ENCODE measurements at places on chromosomes 3 and 15.

GRCh38 chr15:59313641-59314332 is 58.9 kb downstream of the MYO1E start:
- peak; percentile 36 for DNase-seq

- DNase-seq, result no peak
Measured at GRCh38 chr3:65500398-65501306, 538.1 kb downstream of the MAGI1 start.

- DNase-seq, result no peak
Measured at GRCh38 chr3:62178739-62179600, 194.4 kb downstream of the FEZF2 start.

DNA sequence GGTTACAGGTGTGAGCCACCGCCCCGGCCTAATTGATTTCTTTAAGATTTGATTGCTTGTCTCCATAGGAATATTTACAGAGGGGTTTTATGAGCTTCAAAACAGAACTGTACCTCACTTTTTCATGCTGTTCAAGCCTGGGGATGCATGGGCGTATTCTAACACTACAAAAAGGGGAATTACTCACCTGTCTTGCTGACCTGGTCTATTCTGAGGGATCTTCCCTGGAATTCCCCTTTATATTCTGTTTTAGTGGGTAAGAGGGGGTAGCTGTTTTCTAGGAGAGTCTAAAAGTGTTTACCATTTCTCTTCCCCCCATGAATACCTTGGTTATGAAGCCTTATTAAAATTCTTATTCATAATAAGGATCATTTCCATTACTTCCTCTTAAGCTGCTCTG is 48.1 kb downstream of the NME9 start:
- no peak for DNase-seq

GRCh38 chr3:177599326-177599725 is 402.0 kb upstream of the TBL1XR1 start:
- DNase-seq, result no peak

- no peak for DNase-seq
Measured at GRCh38 chr3:148923592-148923991, 58.5 kb downstream of the CPA3 start.

- no peak for DNase-seq
Measured at GRCh38 chr3:77460326-77460725, 420.4 kb downstream of the ROBO2 start.

GRCh38 chr3:123076496-123077418 is 9.9 kb downstream of the PDIA5 start:
- peak; percentile 61 for DNase-seq

GRCh38 chr15:66758844-66759243 is 56.8 kb downstream of the SMAD6 start:
- no peak for DNase-seq

DNA sequence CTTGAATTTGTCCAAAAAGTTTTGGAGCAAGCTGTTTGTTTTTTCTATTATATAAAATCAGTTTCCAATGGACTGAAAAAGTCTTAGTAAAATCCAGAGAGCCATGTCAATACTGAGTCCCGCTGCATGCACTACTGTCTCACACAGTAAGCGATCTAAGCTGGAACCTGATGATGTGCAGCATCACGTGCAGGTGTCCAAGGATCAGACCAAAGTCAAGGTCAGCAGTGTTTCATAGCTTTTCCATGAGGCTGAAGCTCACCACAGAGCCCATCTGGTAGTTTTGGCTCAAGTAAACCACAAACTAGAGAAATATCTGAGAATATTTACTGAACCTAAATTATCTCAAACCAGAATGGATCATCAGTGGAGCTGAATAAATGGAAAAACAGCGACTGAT is 784.0 kb upstream of the SEMA6D start:
- no peak for DNase-seq

DNA sequence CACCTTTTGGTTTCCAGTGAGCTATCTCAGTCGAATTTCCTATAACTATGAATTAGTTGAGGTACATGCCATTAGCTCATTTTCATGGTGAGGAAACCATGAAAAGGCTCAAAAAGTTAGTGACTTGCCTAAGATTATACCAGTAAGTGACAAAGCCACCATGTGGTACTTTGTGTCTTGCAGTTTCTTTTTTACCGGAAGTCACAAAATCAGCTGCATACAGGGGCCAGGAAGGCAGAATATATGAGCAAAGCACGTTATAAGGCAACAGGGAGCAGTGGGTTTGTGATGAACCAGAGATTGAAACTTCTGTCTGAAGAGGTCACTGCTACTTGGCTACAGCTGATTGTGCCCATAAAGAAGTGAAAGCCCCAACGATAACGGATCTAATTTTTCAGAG is 50.3 kb downstream of the CMTM8 start:
- DNase-seq, result no peak

GRCh38 chr3:50616003-50616769 is 765 bp upstream of the MAPKAPK3 start:
- peak; percentile 90 for DNase-seq

DNA sequence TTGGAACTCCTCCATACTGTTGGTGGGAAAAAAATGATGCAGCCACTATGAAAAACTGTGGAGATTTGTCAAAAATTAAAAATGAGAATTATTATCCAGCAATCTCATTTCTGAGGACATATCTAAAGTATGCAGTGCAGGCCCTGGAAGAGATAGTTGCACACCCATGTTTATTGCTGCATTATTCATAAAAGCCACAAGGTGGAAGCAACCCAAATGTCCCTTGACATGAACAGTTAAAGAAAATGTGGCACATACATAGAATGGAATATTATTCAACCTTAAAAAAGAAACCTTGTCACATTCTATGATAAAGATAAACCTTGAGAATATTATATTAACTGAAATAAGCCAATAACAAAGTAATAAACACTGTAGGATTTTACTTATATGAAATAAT is 80.9 kb upstream of the ARHGEF26 start:
- DNase-seq, result peak; percentile 45

- DNase-seq, result no peak
Measured at GRCh38 chr3:166270429-166270828, 433.2 kb upstream of the BCHE start.

GRCh38 chr3:61813636-61814035 is 252.3 kb downstream of the PTPRG start:
- no peak for DNase-seq

DNA sequence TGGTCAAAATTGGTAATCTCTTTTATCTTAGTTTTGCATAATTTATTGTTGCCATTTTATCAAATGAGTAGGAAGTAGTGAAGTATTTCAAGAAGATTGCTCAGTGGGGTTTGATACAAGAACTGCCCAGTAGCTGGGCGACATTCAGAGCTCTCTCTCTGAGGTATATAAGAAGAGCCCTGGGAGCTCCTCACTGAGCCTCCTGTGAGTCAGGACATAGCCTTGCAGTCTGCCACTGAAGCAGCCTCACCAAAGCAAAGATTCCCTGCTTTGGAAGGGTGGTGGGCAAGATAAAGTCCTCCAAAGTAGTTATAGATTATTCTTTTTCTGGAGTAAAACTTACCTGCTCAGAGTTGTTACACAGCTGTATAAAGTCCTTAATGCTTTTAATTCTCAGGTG is 26.1 kb downstream of the SKIL start:
- DNase-seq, result no peak

DNA sequence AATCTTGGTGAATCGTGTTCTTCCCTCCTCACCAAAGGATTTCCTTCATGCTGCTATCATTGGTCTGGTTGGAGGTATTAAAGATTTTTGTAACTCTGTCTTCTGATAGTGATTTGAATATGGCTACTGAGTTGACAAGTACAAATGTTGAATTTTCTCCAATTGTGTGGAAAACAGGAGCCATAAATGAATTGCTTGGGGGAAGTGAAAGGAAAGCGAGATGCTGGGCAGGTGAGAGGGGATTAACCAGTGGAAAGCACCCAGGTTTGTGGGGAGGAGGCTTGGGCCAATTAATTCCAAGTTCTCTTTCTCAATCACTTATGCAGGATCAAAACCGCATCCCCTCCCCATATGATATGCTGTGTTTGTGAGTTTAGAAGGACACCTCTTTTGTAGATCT is 372.5 kb downstream of the IL20RB start:
- no peak for DNase-seq

DNA sequence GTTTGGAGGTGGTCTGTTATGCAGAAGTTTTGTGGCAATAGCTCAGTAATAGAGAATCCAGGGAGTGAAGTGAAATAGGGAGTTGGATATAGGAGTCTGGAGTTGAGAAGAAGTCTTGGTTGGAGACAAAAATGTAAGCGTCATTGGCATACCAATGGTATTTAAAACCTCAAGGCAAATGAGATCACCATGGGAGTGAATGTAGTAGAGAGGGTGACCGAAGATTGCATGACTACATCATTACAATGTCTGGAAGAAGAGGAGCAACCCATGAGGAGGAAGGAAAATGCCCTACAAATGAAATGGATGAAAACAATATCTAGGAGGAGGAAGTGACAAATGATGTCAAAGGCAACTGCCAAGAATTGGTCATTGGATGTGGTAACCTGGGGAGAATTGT is 54.4 kb downstream of the CNTN4 start:
- no peak for DNase-seq

DNA sequence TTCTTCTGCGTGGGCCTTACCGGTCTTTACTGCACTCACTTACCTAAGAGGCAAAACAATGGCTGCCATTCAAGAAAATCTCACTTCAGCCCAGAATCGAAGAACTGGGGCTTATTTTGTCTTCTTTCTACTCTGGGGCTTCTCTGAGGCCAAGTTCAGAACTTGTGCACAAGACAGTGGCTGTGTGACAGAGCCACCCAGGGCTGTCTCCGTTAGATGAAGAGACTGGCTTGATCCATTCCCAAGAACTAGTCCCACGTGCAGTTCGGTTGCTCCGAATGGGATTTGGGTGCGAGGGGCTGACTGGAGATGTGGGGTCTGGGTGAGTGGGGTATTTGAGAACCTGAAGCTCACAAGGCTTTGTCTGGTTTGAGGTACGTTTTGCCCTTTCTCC is 795 bp upstream of the TCF12 start:
- no peak for DNase-seq

GRCh38 chr3:164526250-164526649 is 552.0 kb downstream of the SI start:
- DNase-seq, result no peak

GRCh38 chr15:98955961-98956723 is 51.5 kb downstream of the PGPEP1L start:
- DNase-seq, result peak; percentile 83

DNA sequence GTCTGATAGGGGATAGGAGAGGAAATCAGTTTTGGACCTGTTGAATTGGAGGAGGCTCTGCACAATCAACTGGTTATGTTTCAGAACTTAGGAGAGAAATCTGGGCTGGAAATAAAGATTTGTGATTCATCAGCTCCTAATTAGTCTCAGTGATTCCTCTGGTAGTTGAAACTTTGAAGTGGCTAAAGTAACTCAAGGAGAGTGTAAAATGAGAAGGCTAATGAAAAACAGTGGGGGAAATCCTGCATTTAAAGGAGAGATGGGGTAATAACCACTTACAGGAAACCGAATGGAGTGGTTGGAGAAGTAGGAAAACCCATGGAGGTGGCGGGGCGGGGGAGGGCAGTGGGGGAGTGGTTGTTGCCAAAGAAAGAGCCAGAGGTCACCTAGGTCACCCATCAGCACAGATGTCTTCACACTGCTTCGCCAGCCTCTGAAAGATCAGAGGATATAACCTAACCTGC is 32.6 kb downstream of the MAP2K5 start:
- no peak for DNase-seq

DNA sequence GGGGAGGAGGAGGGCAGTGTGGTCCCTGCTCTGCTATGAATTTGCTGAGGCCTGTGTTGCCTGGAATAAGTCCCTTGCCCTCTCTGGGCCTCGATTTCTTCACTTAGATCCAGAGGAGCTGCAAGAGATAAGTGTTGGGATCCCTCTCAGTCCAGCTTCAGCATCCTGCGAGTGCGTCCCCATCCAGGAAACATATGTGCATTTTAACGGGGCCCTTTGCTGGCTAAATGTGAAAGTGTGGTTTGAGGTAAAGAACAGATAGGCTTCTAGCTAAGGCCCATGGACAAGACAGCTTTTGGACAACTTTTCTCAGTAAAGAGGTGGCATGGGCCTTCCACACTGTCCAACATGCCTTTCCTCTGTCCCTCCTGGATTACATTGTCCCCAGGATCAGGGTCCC is 26.5 kb downstream of the RPLP1 start:
- DNase-seq, result no peak

GRCh38 chr15:50939911-50940310 is 31.4 kb downstream of the AP4E1 start:
- no peak for DNase-seq

DNA sequence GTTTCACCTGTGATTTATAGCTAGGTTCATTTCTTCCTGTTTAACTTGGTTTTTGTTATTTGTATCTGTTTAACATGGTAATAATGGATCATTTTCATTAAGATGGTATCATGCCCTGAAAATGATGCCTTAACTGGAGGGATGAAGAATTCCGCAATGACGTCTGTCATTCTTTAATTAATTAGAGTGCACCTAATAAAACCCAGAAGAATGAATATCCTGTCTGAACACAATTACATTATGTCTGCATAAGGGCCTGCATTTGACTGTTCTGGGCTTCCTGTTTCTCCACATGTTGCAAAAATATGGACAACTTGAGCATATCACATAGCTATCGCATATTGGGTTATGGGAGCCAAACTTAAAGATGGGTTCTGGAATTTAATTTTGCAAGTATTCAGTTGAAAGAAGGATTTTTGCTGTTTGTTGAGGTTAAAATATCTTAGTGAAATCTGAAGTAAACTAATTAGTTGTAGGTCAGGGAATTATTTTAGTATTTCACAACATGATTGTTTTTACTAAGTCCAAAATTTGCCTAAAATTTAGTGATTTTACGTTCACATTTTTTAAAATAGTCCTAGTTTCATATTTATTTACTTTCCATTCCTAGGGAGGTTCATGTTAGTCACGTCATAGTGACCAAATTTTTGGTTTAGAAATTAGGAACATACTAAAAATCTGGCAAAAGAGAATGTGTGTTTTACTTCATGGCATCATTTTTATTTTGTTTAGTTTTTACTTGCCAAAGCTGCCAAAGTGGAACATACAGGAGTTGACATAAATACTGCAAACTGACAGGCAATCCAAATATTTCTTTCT is 321.0 kb upstream of the TGFBR2 start:
- DNase-seq, result peak; percentile 29

- DNase-seq, result no peak
Measured at GRCh38 chr3:16374047-16374934, 109.3 kb downstream of the OXNAD1 start.
